Heart right ventricle (tissue), 16 donors: ENCODE measurements at places on chromosomes 2 and 18.

DNA sequence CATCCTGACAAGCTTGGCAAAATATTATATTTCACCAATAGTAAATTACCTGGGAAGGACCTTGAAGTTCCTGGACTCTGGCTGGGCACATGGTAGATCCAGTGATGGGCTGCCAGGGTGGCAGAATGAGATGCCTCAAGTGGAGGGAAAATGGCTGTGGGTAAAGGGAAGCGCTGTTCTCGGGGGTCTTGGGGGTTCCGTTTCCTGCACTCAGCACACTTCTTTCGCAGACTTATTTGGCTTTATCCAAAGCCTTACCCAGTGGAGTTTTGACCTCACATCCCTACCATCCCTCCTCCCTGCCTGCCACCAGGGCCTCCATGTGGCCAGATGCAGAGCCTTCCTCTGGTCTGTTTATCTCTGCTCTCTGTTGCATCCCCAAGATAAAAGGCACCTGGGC lies 654.9 kb upstream of the HS6ST1 start:
- no peak overlapping the region for H3K27ac ChIP-seq
- H3K36me3 ChIP-seq: no peaks in the 10 kb centered on the region
- no peaks in the 10 kb centered on the region for H3K4me1 ChIP-seq
- DNase-seq: no peak
- no peaks in the 10 kb centered on the region for H3K27me3 ChIP-seq

DNA sequence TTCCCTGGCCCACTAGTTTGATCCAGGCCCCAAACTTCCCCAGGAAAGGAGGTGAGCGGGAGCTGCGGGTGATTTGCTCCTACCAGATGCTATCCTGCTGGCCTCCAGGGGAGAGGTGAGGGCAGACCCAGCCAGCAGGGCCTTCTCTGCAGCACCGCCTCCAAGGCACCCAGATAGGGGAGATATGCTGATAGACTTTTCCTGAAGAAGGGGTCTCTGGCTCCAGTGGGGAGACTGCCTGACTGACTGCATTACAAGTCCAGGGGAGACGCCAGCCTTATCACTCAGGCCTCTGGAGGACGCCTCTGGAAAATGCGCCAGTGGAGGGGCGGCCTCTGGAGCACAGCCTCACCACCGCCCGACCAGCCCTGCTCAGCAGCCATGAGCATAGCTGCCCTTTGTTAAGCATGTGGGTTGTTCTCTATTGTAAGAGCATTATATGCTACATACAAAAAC lies 60.6 kb upstream of the SMAD7 start:
- no peak for DNase-seq
- no peaks in the 10 kb centered on the region for H3K27me3 ChIP-seq
- no peaks in the 10 kb centered on the region for H3K4me1 ChIP-seq
- H3K4me3 ChIP-seq: no peak overlapping the region

- H3K36me3 ChIP-seq: no peaks in the 10 kb centered on the region
- peaks cover 25% of the 10 kb centered on the region for H3K4me1 ChIP-seq
- DNase-seq: peak; percentile 82
- no peak overlapping the region for H3K4me3 ChIP-seq
- no peak overlapping the region for H3K27ac ChIP-seq
Measured at GRCh38 chr2:62014102-62014501, 108.6 kb downstream of the COMMD1 start.

- peaks cover 29% of the 10 kb centered on the region for H3K4me1 ChIP-seq
- H3K4me3 ChIP-seq: no peak overlapping the region
- H3K36me3 ChIP-seq: peaks cover 26% of the 10 kb centered on the region
- no peak for DNase-seq
- H3K27ac ChIP-seq: peak overlapping the region; percentile 20
Measured at GRCh38 chr2:47002031-47002430, 86.4 kb upstream of the MCFD2 start.

GRCh38 chr18:3703732-3704176 lies 253.8 kb downstream of the TGIF1 start:
- peak overlapping the region; percentile 12 for H3K4me3 ChIP-seq
- DNase-seq: peak; percentile 64
- peak overlapping the region; percentile 32 for H3K27ac ChIP-seq

- H3K27me3 ChIP-seq: peaks cover 22% of the 10 kb centered on the region
- DNase-seq: no peak
- H3K27ac ChIP-seq: no peak overlapping the region
- H3K4me3 ChIP-seq: no peak overlapping the region
- H3K4me1 ChIP-seq: peaks cover 11% of the 10 kb centered on the region
- no peaks in the 10 kb centered on the region for H3K36me3 ChIP-seq
Measured at GRCh38 chr2:132664096-132664495, 5.9 kb downstream of the LYPD1 start.

DNA sequence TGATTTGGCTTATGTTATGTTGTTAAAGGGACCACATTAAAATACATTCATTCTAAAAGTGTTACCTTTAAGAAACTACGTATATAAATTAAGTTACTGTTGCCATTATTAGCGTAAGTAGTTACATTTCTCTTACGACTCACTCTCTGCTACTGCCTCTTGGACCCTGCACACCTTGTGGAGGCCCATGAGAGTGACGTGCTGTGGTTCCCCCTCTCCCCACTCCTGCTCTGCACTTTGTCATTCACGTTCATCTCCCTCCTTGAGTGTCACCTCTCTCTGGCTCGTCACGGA lies 830 bp upstream of the MERTK start:
- H3K36me3 ChIP-seq: no peaks in the 10 kb centered on the region
- DNase-seq: no peak
- H3K27ac ChIP-seq: peak overlapping the region; percentile 93
- peaks cover 31% of the 10 kb centered on the region for H3K4me1 ChIP-seq

GRCh38 chr2:27715318-27716210 lies 51.9 kb downstream of the SLC4A1AP start:
- DNase-seq: peak; percentile 75
- H3K4me1 ChIP-seq: peaks cover 42% of the 10 kb centered on the region
- no peaks in the 10 kb centered on the region for H3K36me3 ChIP-seq
- H3K27ac ChIP-seq: peak overlapping the region; percentile 97

- H3K27me3 ChIP-seq: no peaks in the 10 kb centered on the region
- no peak for DNase-seq
- no peaks in the 10 kb centered on the region for H3K4me1 ChIP-seq
- no peaks in the 10 kb centered on the region for H3K36me3 ChIP-seq
Measured at GRCh38 chr2:173898178-173898668, 67.0 kb downstream of the SP3 start.

- H3K4me1 ChIP-seq: no peaks in the 10 kb centered on the region
- H3K27me3 ChIP-seq: no peaks in the 10 kb centered on the region
- H3K36me3 ChIP-seq: no peaks in the 10 kb centered on the region
- H3K27ac ChIP-seq: no peak overlapping the region
- H3K4me3 ChIP-seq: no peak overlapping the region
- DNase-seq: no peak
Measured at GRCh38 chr2:119707117-119708087, 28.4 kb downstream of the TMEM177 start.

DNA sequence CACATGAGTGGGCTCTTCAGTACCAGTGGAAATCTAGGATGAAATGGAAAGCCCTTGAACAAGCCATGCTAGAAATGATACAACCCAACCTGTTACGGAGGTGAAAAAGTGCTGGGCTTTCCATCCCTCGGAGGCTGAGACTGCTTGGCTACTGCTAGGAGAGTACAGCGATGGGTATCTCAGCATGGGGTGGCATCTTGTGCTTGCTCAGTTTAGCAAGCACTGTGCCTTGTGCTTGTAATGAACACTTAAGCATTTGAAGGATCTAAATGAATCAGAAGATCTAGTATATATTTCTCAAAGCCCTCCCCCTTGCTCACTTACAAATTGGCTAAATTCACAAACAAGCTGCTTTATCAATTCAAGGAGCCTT lies 44.3 kb upstream of the EHBP1 start:
- no peaks in the 10 kb centered on the region for H3K27me3 ChIP-seq
- H3K4me1 ChIP-seq: peaks cover 35% of the 10 kb centered on the region
- no peak for DNase-seq

DNA sequence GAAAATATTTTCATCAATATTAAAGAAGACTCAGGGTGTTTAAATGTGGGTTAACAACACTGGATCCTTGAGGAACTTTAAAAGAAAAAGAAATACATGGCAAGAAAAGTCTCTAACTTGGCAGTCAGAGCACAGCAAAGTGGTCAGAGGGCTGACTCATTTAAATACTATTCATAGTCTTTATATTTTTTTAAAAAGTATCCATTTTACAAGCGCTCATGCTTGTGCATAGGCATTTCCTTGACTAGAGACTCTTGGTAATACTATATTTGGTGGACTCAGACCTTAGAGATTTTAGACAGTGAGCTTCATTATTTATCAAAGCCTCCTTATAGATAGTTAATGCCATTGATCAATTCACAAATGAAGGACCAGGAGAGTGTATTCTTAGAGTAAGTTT lies 110.2 kb downstream of the ABCA12 start:
- no peaks in the 10 kb centered on the region for H3K27me3 ChIP-seq
- no peak for DNase-seq
- H3K4me1 ChIP-seq: no peaks in the 10 kb centered on the region
- H3K36me3 ChIP-seq: no peaks in the 10 kb centered on the region
- no peak overlapping the region for H3K4me3 ChIP-seq
- no peak overlapping the region for H3K27ac ChIP-seq

- H3K36me3 ChIP-seq: no peaks in the 10 kb centered on the region
- no peak overlapping the region for H3K27ac ChIP-seq
- H3K4me1 ChIP-seq: no peaks in the 10 kb centered on the region
- H3K4me3 ChIP-seq: no peak overlapping the region
- no peaks in the 10 kb centered on the region for H3K27me3 ChIP-seq
- no peak for DNase-seq
Measured at GRCh38 chr2:210673117-210673516, 116.7 kb downstream of the CPS1 start.

- no peaks in the 10 kb centered on the region for H3K36me3 ChIP-seq
- H3K27me3 ChIP-seq: no peaks in the 10 kb centered on the region
- no peak overlapping the region for H3K4me3 ChIP-seq
- no peak for DNase-seq
- H3K4me1 ChIP-seq: peaks cover 21% of the 10 kb centered on the region
- H3K27ac ChIP-seq: no peak overlapping the region
Measured at GRCh38 chr2:46669016-46669415, 189.7 kb downstream of the TMEM247 start.

DNA sequence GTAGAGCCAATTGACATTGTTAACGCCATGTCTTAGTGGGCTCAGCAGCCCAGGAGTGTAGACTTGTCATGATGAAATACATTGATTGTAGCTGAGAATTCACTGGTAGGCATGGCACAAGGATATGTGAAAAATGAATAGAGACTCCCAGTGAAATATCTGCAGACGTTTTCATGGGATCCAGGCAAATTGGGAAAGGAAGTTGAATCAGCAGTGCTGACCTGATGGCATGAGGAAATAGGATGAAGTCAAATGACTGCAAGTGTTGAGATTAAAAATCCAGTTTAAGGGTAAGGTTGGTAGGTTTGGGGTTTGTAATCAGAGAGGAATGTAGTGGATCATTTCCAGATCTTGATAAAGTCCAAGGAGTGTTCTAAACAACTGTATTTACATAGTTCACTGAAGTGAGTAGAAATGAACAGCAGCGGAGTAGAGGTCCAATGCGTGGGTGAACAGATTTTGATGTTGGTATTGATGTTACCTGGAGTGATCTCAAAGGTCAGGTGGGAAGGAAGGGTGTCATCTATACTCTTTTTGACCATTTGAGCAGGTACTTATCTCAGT lies 24.6 kb downstream of the INSIG2 start:
- H3K27me3 ChIP-seq: no peaks in the 10 kb centered on the region
- no peaks in the 10 kb centered on the region for H3K4me1 ChIP-seq
- no peak overlapping the region for H3K4me3 ChIP-seq
- no peak for DNase-seq
- peaks cover 10% of the 10 kb centered on the region for H3K36me3 ChIP-seq
- H3K27ac ChIP-seq: no peak overlapping the region
